ENCODE measurements at places on chromosomes 13 and 19.

DNA sequence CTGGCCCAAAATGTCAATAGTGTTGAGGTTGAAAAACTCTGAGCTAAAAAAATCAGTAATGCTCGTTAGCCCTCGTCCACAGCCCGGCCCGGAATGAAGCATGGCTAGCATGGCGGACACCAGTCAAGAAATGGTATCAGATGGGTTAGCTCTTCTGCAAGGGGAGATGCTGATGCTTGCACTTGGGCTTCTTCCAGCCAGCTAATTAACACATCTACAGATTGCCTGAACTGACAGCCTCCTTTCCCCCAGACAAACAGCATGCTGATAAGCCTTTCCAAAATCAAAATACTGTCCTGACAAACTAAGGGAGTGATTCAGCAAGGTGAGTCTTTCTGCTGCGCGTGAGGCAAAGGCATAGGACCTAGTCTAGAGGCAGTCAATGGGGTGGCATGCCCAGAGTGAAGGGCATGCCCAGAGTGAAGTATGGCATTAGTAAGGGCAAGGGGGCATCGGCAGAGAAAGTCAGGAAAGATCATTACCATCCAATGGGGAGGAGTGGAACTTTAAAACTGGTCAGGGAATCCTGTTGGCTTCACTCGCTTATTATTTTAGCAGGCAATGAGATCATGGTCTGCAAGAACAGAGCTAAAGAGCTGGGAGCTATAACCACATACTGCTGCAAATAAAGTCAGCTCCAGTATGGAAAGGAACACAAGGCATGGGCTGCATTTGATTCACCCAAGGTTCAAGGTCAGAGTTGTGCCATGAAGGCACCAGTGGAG, 30.2 kb upstream of the UBE2L5 start:
- no peak for DNase-seq

- DNase-seq, result no peak
Observed at GRCh38 chr19:1327125-1327524, 41.5 kb downstream of the EFNA2 start.

DNA sequence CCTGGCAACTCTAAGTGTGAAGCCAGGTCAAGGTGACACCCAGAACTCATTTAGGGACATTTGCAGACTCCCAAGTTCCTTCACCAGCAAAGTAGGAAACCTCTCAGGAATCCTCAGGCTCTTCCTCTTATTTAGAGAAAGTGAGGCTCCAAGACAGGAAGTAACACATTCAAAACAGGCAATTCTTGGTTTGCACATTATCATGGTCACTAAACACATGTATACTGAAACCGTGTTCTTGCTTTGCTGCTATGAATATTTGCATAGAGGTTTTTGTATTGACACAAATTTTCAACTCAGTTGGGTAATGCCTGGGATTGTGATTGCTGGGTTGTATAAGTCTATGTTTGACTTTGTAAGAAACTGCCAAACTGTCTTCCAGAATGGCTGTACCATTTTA, 13.2 kb upstream of the URI1 start:
- DNase-seq, result no peak

- DNase-seq, result no peak
Observed at GRCh38 chr19:23241419-23241818, 8.8 kb downstream of the ZNF724 start.

DNA sequence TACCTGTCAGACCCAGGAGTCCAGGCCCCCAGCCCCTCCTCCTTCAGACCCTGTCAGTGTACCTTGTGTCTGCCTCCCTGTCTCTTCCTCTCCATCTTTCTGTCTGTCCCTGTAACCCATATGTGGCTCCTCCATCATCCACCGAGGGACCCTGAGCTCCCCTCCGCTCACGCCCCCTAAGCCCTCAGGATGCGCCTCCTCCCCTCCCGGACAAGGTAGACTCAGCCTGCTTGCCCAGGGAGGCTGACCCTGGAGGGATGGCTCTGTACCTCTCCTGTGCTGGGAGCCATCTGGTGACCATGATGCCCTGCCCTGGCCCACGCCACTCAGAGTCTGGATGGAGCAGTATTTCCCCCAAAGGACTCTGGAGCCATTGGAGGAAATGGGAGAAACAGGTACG, 1.0 kb upstream of the CAPN12 start:
- no peak for DNase-seq
